Stimulated activated CD8-positive, alpha-beta memory T cell treated with anti-CD3 and anti-CD28 coated beads, Interleukin-7, amount 100 ng/mL, for 1 hour (primary cell): ENCODE measurements at places on chromosomes 4 and X.

- DNase-seq = no peak
These were observed 2387.6 kb downstream of the PCDH7 start for GRCh38 chr4:33107814-33108213.

GRCh38 chr4:106261980-106262379 lies 54.0 kb downstream of the TBCK start:
- no peak for DNase-seq

GRCh38 chr4:168923526-168924194 lies 86.4 kb downstream of the CBR4 start:
- peak; percentile 2 for DNase-seq

DNA sequence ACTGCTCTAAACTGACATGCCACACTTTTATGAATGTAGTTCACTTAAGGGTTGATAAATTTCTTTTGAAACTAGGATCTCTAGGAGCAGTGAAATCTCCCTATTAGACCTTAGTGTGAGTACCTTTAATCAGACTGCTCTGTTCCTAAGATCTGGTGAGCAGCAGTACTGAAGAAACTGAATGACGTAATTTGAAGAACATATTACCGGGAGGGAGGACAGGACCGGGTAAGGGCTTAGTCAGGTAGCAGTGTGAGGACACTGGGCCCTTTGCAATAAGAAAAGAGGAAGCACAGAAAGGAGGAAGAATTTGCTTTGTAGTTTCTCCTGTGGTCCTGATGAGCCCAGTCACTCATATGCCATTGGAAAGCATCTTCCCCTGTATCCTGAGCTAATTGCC lies 255.2 kb downstream of the THOC2 start:
- DNase-seq = no peak

GRCh38 chr4:7766661-7767345 lies 172.9 kb downstream of the AFAP1 start:
- no peak for DNase-seq

GRCh38 chr4:100430451-100430850 lies 87.4 kb downstream of the EMCN start:
- no peak for DNase-seq

DNA sequence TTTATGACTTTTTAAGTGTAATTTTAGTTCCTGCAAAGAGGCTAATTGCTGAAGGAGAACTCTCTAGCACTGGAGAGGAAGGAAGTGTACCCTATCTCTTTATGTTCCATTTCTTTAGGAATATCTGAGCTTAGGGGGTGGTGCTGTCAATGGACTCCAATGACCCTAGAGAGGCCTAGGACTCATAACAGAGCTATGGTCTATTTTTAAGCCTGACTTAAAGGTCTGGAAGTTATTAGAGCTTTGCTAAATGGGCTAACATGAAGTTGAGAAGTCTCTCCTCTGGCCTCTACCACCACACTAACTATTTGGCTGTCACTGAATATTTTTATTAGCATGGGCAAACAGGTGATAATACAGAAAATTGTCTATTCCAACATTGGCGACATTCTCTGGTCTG lies 152.2 kb downstream of the SPATA18 start:
- DNase-seq = no peak

- DNase-seq = no peak
These were observed 39.5 kb downstream of the USP38 start for GRCh38 chr4:143224255-143224654.

DNA sequence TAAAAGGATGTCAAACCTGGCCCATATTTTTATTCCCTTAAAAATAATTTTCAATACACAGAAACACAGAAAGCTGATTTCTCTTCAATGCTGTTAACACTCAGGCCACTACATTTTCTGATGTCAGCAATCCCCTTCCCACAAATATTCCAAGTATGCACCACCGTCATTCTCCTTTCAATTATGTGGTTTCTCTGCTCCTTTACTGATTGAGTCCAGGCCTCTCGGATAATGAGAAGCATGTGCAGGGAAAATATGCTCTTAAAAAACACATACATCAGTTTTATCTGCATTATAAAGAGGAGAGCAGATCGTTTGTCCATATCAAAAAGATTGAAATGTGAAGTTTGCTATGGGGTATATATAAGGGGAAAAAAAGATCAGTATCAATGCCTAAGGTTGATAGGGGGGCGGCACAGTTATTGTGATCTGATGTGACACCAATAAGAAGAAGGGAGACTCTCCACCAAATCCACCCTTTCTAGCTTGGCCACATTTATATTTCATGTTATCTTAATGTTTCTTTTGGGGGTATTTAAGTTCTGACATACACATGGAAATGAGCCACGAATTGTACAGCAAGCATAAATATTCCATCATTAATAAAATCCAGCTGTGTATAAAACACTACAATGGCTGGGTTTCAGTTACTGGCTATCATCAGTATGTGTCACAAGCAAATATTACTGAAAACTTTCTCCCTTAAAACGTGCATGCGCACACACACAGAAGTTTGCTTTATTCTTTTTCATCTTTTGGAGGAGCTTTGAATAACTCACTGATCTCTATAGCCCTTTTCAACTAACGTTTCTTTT lies 6.4 kb downstream of the AMOT start:
- no peak for DNase-seq

DNA sequence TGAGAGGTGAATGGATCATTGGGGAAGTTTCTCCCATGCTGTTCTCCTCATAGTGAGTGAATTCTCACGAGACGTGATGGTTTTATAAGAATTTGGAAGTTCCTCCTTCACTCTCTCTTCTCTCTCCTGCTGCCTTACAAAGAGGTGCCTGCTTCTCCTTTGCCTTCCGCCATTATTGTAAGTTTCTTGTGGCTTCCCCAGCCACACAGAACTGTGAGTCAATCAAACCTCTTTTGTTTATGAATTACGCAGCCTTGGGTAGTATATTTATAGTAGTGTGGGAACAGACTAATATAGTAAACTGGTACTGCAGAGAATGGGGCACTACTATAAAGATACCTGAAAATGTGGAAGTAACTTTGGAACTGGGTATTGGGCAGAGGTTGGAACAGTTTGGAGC lies 7.8 kb upstream of the CTAG2 start:
- no peak for DNase-seq

DNA sequence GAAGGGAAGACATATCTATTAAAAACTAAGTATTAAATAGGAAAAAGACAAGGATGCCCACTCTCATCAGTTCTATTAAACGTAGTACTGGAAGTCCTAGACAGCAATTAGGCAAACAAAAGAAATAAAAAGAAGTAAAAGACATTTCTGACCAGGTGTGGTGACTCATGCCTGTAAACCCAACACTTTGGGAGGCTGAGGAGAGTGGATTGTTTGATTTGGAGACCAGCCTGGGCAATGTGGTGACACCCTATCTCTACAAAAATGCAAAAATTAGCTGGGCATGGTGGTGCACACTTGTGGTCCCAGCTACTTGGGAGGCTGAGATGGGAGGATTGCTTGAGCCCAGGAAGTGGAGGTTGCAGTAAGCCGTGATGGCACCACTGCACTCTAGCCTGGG lies 1071.8 kb downstream of the FAT4 start:
- no peak for DNase-seq

- DNase-seq = no peak
These were observed 736.9 kb upstream of the MAGEB2 start for GRCh38 chrX:29478336-29479069.

- DNase-seq = no peak
These were observed 1.2 kb downstream of the PRKX start for GRCh38 chrX:3712051-3712869.
